ENCODE measurements at places on chromosomes 6 and 20.

- no peak for ATAC-seq
Observed at GRCh38 chr6:167988945-167989841, 8.3 kb upstream of the KIF25 start.

DNA sequence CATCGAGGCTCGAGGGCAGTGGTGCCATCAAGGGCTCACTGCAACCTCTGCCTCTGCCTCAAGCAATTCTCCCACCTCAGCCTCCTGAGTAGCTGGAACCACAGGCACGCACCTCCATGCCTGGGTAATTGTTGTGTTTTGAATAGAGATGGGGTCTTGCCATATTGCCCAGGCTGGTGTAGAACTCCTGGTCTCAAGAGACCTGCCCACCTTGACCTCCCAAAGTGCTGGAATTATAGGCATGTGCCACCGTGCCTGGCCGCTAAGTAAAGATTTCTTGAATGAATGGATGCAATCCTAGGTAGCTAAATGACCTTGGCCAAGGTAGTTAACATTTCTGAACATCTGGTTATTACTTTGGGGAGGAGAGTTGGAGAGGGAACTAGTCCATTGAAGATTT, 7.4 kb downstream of the SCAF8 start:
- no peak for ATAC-seq

- no peak for ATAC-seq
Observed at GRCh38 chr6:25315194-25316177, 36.3 kb downstream of the CARMIL1 start.

- no peak for ATAC-seq
Observed at GRCh38 chr6:112912416-112913101, 565.4 kb downstream of the RFPL4B start.

GRCh38 chr6:33746036-33746600, 587 bp downstream of the IP6K3 start:
- ATAC-seq, result no peak

DNA sequence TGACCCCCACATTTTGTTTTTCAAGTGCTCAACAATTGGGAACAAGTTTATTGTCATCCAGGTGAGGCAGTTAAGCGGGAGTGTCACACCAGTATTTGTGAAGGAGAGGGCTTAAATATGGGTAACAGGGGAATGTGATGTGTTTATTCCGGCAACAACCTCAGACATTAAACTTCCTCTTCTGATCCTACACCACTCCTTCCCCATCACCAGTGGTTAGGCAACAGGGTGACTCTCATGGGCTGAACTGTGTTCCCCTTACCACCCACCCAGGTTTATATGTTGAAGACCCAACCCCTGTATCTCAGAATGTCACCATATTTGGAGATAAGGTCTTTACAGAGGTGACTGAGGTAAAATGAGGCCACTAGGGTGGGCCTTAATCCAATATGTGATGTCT, 52.1 kb upstream of the RNF182 start:
- ATAC-seq, result no peak

DNA sequence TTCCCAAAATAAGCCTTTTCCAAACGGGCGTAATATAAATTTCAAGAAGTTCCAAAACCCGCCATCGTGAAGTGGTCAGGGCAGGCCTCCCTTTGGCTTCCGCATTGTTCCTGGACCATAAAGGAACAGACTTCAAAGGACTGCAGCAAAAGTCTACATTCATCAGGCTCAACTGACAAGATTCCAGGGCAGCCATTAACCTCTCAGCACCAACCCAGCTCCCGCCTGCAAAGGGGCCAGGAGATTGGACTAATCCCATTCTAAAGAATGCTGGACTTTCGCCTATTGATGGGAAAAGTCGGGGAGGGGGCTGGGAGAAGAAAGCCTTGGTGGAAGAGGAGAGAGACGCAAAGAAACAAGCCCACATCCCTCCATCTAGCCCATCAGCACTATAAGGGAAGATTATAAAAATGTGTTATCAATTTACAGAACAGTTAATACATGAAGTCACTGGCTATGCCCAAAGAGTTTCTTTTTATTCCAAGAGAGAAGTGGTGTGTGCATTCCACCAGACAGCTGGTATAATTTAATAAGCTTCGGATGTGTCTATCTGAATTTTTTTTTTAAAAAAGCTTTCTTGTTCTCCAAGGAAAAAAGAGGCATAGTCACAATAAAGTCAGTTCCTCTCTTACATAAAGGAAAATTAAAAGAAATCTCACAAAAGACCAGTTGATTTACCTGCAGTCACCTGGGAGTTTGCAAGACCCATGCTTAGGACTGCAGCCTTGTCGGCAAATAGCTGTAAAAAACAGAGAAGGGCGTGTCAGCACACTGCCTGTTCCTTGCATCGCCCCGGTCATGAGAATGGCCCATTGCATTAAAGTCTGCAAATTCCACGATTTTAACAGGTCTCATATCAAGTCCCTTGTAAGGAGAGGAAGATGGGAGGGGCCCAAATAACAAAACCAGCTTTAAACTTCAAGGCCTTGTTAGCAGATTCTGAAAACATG, 17.8 kb downstream of the JAG1 start:
- no peak for ATAC-seq

GRCh38 chr20:45920462-45921336, 8.7 kb upstream of the PLTP start:
- no peak for ATAC-seq

DNA sequence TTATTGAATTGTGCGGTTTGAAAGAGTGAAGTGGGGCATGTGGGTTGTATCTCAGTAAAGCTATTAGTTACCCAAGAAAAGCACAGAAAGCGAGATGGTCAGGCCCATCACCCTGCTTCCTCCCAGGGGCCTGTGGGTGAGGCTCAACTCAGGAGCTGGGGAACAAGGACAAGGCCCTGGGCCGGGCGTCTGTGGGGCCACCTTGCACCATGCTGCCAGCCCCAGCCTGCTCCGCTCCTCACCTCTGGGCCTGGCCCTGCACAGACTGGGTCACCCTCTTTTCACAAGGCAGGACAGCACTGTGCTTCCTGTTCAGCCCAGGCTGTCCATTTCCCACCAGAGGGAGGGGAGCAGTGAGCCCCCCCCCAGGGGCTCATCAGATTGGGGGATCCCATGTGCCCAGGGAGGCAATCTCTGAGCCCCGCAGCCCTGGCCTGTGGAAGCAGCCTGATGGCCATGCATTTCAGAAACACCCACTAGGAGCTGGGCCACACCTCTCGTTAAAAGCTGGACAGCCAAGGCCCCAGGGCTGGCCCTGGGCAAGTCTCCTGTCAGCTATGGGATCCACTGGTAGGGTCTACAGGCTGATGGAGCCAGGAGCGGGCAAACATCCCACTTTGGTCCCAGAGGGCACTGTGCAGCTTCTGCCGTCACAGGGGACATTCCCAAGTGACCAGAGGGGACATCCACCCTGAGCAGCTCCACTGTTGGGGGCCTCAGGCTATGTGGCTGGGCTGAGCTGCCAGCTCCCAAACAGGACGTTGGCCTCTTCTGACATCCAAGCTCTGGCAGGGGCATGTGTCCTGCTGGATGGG, 55.9 kb downstream of the YTHDF1 start:
- ATAC-seq, result no peak
